ENCODE measurements at places on chromosomes 5 and 9.

GRCh38 chr9:89428901-89429890, 68.7 kb downstream of the SEMA4D start:
- no peak for DNase-seq

GRCh38 chr5:149636861-149637246, 55.6 kb downstream of the ARHGEF37 start:
- peak; percentile 75 for DNase-seq

DNA sequence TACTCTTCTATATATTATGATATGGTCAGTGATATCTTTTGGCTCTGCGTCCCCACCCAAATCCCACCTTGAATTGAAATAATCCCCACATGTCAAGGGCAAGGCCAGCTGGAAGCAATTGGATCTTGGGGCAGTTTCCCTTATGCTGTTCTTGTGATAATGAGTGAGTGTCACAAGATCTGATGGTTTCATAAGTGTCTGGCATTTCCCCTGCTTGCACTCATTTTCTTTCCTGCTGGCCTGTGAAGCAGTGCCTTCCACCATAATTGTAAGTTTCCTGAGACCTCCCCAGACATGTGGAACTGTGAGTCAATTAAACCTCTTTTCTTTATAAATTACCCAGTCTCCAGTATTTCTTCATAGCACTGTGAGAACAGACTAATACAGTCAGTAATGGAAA, 45.0 kb upstream of the TNC start:
- no peak for DNase-seq

DNA sequence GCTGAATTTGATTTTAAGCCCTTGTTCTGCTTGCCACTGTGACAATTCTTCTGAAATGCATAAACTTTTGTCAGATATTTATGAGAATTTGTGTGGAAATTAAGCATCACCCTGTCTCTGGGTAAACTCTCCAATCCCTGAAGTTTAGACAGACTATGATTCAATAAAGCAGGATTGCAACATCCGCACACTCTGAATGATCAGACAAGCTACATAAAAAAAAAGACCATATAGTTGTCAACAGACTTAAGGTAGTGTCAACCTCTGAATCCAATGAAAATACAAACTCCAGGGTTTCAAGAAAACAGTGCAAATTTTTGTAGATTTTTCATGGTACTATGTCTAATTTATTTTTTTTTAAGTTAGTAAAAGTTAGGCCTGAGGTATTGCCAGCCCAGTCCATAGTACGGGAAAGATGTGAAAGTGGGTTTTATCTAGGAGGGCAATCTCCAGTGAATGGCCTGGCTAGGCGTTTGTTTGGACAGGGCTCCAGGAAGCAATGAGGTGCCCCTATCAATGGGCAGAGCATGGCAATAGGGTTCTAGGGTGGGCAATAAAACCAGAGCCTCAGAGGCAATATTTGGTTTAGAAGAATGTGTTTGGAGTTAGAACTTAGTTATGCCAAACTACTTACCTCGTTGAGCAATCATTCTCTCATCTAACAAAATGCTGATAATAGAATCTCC, 762.6 kb upstream of the SEMA6A start:
- no peak for DNase-seq

GRCh38 chr9:82436475-82436874, 447.9 kb downstream of the SPATA31D1 start:
- DNase-seq: no peak

DNA sequence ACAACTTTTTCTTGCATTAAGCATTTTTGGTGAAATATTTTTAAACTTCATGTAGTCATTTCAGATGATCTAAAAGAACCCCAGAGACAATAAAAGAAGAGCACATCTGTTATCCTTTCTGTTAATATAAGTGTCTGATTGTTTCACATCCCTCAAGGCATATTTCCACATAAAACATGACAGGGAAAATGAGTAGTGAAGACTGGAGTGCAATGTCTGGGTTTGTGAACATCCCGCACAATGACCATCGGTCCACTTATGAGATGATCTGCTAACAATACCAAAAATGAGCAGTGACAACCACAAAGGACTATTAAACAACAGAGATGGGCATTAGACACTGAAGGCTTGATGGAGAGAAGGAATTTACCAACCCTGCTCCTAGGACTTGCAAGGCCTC, 209.1 kb downstream of the NR2F1-AS1 start:
- DNase-seq: no peak

- no peak for DNase-seq
Observed at GRCh38 chr5:10590226-10590999, 26.5 kb downstream of the ANKRD33B start.

DNA sequence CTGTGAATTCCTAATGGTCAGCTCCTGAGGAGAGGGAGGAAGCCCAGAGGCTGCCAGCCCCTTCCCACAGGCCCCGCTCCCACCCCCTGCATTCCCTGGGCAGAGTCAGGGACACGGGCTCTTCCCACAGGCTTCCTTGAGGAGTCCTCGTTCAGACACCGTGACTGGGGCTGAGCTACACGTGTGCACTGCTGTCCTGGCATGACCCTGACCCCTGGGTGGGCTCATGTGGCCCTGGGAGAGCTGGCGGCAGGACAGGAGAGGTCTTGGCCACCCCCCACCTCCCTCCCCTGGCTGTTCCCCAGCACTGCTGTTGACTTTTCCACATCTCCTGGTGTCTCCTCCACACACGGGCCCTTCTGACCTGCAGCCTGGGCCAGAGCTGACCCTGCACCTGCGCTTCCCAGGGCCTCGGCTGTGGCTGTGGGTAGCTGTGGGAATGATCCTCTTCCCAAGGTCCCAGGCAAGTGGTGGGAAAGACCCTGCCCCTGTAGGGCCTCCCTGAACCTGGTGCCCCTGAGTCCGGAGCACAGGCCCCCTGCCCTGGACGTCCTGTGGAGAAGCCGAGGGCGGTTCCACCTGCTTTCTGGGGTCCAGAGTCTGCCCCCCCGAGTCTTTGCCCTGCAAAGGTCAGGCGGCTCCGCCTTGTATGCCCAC, 56.5 kb upstream of the NKD2 start:
- DNase-seq: no peak

DNA sequence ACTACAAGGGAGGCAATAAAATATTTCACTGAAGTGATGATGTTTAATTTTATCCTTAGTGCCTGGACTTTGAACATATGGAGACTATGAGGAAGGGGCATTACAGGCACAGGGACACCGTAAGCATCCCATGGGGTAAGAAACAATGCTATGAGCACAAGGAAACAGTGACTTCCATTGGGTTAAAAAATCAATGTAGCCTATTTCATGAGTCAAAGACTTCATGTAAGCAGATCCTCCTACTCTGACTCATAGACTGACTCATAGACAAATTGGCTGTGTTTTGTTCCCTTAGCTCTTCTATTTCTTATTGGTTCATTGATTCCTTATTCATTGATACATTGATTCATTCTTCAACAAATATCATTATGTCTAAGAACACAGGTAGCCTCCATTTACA, 351.0 kb downstream of the PRELID2 start:
- no peak for DNase-seq

GRCh38 chr9:76704593-76705204, 59.5 kb upstream of the PCA3 start:
- peak; percentile 68 for DNase-seq

GRCh38 chr9:108323615-108324014, 532.2 kb downstream of the ACTL7B start:
- DNase-seq: no peak

- no peak for DNase-seq
Observed at GRCh38 chr5:60483050-60483449, 216.9 kb downstream of the DEPDC1B start.

DNA sequence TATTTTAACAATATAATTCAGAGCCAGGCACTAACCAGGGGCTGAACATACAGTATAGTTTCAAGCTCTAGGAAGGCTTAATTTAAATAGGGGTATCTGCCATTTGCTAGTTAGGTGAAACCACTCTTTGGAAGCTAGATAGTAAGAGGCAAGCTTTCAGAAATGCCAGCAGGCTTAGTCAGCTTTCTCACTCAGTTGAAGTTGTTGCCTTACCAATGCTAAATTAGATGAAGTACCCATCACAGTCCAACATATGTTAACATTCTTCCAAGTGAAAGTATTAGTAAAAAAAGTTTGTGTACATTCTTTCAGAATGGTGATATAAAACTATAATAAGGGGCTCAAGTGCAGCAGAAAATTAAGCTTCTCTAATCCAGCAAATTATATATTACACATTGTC, 215.0 kb downstream of the CNTLN start:
- DNase-seq: no peak

GRCh38 chr5:61228229-61228628, 66.0 kb upstream of the SMIM15 start:
- DNase-seq: no peak

- DNase-seq: no peak
Observed at GRCh38 chr9:129775448-129775798, 22.6 kb upstream of the PTGES start.

DNA sequence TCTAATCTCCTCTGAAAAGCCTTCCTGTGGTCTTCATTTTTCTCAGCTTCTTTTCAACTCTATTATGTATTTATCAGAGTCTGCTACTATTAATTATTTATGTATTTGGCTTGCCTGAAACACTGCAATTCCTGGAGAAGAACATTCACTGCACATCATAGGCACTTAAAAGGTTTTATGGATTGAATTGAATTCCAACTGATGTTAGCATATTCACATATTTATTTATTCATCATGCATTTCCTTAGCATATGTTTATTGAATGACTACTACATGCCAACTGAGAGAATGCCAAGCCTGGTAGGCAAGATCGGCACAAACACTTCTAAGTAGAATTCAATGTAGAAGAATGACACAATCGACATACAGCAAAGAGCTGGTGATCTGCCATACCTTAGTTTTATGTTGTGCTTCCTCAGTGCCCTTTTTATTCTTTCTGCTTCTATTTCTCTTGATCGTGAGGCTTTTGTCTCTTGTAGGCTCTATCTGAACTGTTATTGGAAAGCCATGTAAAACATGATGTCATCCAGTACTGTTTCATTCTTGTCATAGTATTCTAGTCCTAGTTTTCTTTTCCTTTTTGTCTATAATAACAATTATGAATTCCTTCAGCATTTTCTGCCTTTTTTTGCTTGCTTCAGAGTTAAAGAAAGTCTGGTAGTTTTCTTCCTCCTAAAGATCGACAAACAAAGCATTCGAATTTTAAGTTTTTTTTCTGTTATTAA, 454.2 kb downstream of the TLE4 start:
- no peak for DNase-seq

DNA sequence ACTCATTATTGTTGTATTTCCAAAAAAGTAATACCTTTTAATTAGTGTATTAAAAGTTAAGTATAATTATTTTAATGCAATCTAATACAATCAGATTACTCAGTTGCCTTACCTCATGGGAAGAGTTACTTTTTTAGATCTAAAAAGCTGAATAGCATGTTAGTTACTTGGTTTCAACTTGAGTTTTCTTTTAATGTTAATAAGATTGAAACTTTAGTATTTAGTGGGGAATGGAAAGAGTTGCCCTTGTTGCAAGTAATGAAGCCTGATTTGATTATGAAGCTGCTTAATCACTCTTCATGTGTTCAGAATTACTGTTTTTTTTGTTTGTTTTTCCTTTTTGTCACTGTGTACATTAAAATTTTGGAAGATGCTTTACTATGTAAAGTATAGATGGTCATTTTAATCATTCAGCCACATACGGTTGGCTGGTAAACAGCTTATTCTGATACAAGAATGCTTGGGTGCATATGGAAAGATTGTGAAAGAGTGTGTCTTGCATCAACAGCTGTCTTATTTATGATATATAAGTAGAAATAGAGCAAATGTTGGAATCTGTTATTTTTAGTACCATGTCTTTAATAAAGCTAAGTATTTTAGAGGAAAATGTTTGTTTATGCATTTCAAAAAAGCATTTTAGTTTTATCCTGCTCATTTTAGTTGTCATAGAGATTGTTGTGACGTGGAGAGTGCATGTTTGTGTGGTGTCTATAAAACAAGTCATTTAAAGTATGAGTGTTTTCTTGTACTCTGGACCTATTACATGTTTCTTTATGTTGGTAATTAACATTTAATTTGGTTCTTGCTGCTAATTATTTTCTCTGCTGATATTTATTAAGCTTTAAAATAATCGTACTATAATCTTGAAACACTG, 36.4 kb downstream of the SREK1 start:
- no peak for DNase-seq

GRCh38 chr5:6914347-6914746, 201.1 kb downstream of the TENT4A start:
- DNase-seq: no peak

DNA sequence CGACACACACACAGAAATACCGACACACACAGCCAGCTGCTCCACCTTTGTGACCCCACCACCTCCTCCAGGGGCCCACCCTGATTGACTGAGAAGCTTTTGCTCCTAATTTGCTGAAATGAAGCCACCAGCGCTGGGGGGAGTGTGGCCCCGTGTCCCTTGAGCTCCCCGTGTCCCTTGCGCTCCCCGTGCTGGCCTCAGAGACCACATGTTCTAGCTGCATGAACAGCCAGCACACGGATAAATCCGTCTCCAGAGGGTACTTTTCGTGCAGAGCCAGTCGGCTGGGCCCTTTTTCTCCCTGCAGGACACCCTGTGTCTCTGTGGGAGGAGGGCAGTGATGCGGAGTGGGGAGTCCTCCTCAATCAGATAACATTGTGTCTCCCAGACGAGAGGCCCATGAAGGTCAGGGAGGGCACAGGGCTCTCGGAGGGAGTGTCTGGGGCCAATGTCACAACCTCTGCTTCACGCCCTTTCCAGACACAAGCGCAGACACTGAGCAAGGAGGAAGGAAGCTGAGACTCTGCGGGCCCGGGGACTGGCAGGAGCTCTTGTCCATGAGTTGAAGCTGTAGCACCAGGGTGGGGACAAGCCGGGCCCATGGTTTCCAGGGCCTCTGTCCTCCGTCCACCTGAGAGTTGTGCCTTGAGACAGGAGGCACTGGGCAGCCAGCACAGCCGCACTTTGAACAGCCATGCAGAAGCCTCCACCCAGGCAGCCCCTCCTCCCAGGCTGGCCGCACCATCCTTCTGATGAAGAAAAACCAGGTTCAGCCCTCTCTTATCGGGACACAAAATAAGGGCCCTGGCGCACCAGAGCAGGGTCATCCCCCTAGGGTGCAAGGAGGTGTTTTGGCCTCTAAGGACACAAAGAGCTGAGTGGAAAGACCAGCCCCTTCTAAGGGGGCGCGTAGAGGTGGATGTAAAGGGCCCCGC, 36.4 kb upstream of the SLC6A19 start:
- DNase-seq: no peak

Measured in neuronal stem cell (in vitro differentiated cells).